ENCODE measurements at places on chromosomes 16 and 17.

DNA sequence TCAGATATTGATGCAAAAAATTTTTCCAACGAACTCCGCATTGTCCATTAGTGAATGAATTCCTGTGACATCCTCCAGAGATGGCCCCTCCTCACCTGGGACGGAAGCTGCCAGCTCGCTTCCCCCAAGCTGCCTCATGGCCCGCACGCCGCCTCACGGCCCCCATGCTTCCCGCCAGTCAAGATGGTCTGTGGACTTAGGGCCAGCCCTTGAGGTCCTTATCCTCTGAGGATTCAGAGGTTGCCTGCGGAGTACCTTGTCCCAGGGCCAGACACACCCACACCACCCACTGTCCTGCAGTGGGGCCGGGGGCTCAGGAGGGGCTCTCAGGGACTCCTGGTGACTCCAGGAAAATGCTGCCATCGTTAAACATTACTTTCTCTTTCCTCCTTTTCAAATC is 73.6 kb downstream of the SEC14L1 start:
- DNase-seq: no peak

- peak; percentile 47 for DNase-seq
These were observed 26.2 kb upstream of the RFFL start for GRCh38 chr17:35089586-35090296.

- DNase-seq: no peak
These were observed 10.0 kb upstream of the PECAM1 start for GRCh38 chr17:64400642-64401041.

DNA sequence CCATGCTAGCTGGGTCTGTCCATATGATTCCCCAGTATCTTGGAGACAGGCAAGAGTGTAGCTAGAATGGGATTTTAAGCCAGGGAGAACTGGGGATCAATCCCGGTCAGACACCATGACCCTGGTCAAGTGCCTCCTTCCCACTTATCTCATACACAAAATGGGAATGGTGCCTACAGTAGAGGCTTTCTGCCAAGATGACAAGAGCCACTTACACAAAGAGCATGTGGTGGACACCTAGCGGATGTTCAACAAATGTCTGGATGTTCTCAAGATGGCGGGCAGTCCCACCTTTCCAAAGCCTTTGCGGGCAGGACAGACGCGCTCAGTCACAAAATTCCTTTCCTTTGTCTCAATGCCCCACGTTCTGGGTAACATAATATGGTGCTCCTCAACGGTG is 57.3 kb downstream of the MAF start:
- no peak for DNase-seq

DNA sequence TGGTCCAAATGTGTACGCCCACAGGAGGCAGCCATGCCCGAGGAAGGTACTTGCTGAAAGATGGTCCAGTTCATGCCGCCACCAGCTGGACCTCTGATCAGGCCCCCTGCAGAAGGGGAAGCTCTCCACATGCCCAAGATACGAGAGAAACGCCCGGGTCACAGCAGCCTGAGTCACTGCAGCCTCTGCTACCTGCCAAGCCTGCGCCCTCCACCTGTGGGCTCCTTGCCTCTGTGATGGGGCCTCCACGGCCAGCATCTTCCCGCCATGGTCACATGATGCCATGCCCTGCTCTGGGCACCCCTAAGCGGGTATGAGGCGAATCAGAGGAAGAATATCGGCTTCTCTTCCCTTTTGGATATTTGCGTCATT is 13.7 kb upstream of the KREMEN2 start:
- DNase-seq: no peak

- DNase-seq: no peak
These were observed 28.7 kb upstream of the DNAI2 start for GRCh38 chr17:74245145-74245831.

DNA sequence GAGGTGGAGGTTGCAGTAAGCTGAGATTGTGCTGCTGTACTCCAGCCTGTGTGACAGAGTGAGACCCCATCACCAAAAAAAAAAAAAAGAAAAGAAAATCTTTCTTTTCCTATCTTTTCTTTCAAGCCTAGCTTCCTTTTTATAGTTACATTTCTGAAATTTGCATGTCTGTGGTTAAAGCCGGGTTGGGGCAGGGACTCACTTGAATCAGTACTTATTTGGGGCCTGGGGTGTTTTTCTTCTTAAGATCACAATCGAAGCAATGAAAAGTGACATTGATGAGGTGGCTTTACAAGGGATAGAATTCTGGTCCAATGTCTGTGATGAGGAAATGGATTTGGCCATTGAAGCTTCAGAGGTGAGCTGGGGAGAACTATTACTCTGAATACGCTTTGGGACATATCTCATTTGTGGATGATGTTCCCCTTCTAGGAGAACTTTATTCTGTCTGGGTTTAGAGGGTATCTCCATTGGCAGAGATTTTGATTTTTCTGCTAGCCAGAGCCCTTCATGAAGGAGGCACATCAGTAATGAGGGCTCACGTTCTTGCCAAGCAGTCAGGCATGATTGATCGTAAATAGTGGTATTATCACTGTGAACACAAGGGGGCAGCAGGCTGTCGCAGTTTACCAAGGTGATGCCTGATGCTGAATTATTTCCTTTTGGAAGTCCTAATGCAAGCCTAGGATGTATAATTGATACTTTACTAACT is 14.3 kb downstream of the KPNB1 start:
- peak; percentile 59 for DNase-seq

- DNase-seq: no peak
These were observed 713 bp downstream of the KNOP1 start for GRCh38 chr16:19717314-19717713.

- no peak for DNase-seq
These were observed 79.0 kb downstream of the GAS7 start for GRCh38 chr17:10119203-10120108.

- no peak for DNase-seq
These were observed 96.9 kb upstream of the KCNJ16 start for GRCh38 chr17:69978056-69978646.

- peak; percentile 80 for DNase-seq
These were observed 9.1 kb upstream of the ARL5C start for GRCh38 chr17:39174920-39175694.

DNA sequence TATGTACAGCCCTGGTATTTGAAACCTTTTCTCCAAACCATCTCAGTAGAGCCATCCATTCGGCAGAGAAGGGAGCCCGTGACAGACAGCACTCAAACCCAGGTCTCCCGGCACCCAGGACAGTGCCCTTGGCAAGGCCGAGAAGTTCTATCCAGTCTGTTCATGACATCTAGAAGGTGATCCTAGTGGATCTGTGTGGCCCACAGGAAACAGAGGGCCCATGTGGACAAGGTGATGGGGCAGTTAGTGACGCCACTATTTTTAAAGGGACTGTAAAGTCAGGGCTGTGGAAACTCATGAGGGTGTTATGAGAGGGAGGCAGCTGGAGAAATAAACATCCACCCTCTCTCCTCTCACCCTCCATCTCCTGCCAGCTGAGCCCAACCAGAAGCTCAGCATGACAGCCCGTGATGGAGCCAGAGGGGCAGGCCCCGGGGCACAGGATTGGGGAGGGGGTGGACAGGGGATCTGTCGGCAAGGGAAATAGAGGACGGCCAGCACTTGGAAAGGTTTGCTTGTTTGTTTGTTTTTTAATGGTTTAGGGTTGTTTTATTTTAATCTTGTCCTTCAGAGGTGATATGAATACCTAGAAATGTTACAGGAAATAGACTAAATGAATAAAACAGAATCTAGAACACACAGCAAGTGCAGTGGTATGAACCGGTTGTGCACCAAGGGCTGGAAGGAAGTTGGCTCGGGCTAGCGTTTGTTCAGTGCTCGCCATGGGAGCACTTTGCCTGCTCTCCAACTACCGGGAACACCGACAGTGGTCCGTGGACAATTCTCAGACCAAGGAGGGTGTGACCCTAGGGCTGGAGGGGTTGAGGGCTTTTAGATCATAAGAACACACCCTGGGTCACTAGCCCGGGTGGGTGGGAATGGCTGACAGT is 17.1 kb downstream of the MYLK3 start:
- no peak for DNase-seq

- DNase-seq: no peak
These were observed 3.1 kb downstream of the TMEM204 start for GRCh38 chr16:1536601-1537000.

DNA sequence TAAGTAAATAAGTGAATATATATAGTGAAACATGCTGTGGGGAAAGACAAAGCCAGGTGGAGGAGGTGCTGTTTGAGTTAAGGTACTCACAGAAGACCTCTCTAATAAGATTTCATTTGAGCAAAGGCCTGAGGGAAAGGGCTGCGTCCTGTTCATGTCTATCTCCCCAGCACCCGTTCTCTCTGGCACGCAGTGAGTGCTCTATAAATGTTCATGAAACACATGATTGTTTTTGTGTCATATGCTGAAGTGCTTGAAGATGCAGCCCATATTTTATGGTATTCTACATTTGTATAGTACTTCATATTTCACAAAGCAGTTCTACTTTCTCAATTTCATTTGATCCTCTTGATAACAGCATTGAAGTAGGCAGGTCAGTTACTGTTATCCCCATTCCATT is 990 bp downstream of the VWA3A start:
- DNase-seq: no peak

DNA sequence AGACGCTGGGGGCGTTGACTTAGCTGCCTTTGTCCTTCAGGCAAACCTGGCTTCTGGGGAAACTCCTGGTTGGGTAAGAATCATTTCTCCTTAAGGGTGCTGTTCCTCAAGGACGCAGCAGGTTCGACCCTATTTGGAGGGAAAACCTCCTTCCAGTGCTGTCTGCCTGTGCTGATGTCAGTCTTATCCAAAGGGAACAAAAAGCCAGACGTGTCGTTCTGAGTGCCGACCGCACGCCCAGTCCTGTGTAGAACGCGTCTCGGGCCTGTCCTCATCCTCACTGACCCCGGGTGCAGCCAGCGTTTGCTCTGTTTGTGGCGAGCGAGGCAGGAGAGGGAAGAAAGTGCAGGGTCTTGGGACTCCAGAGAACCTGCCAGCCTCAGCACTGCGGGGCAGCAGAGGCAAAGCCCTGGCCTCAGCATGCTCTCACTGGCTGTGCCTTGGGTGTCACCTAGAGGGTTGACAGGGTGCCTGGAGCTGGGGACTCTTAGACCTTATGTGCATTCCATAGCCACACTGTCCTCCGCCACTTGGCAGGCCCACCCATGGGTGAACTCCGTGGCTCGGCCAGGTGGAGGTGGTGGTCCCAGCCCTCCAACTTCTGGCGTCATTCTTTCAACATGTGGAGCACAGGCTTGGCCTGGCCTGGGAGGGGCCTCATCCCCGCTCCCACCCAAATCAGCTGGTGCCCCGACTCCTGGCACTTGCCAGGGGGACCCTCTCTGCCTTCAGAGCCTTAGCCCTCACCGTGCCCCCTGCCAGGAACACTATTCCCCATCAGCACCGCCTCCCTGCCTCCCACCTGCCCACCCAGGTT is 6.0 kb downstream of the SNN start:
- no peak for DNase-seq

GRCh38 chr17:45895304-45895968 is 1.1 kb downstream of the MAPT start:
- DNase-seq: peak; percentile 17

GRCh38 chr16:22007509-22008214 is at the start of gene MOSMO:
MOSMO (plus strand) TSS chr16:22008111; CDS start chr16:22008302, 191 bp downstream.
- peak; percentile 63 for DNase-seq

- no peak for DNase-seq
These were observed 86.3 kb downstream of the VPS53 start for GRCh38 chr17:628089-628941.

GRCh38 chr16:19210968-19211367 is 42.9 kb downstream of the SYT17 start:
- DNase-seq: no peak

DNA sequence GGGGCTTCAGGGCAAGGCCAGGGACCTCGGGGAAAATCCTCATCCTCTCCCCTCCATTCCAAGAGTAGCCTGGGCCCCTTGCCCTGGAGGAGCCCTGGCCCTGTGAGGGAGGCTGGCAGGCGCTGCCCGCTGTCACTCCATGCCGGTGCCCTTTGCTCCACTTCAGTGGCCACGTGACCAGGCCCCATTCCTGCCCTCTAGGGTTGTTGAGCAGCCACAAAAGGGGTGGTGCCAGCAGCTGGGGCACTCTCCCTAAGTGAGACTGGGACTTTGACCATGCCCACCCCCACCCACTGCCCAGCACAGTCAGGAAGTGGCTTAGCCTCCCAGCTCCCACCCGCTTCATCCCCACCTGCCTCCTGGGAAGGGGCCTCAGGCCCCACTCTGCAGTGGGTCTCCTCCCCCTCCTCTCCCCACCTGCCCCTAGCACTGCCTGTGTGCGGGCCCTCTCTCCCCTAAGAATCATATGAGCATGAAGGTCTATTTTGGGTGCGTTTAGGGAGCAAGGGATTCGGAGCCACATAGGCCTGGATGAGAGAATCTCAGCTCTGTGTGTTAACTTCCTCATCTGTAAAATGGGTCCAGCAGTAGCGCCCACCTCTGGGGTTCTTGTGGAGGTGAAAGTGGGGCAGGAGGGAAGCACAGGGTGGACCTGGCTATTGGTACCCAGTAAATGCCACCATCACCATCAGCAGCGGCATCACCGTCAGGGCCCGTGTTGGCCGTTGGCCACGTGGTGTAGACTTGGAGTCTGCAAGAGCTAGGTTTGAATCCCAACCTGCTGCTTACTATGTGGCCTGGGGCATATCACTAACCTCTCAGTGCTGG is 7.2 kb downstream of the PDK2 start:
- DNase-seq: no peak

DNA sequence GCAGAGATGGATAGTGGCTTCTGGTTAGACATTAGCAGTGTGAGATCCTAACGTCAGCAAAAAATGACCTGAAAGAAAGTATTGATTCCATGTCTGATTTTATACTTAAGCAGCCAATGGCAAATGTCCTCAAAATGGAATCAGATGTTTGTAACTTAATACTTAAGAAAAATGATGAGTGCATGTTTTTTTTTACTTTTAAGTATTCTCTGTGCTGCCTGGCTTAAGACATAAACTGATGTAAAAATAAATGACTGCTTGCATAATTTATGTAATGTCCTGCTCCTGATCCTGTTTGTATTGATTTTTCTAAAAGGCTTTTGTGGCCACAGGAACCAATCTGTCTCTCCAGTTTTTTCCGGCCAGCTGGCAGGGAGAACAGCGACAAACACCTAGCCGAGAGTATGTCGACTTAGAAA is 7.4 kb downstream of the CBFB start:
- no peak for DNase-seq

- no peak for DNase-seq
These were observed 210.4 kb upstream of the IRX5 start for GRCh38 chr16:54720259-54720658.

DNA sequence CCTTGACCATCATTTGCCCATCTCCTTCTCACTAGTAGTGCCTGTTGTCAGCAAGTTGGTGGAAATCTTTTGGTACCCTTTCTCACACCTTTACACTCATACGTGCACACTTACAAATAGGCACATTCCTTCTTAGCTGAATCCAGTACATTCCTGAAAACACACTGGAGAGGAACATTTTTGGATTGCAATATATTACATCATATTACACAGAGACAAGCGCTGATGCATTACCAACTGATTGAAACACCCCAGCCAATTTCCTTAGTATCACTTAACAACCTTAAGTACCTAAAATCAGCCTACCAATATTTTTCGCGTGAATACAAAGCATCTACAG is 64.1 kb downstream of the PLCG2 start:
- DNase-seq: no peak
